ENCODE measurements at places on chromosomes 11 and 22. TPM values are rescaled to one million over a fixed set of nuclear protein-coding genes. Genes with fewer than 3 reads are reported as not detected.

The OR8D1 gene
- total RNA-seq, result not detected

- no peak for DNase-seq
Observed at GRCh38 chr11:75430714-75431532, 2.1 kb downstream of the KLHL35 start.

- peak; percentile 95 for DNase-seq
Observed at GRCh38 chr11:74492974-74493790, at the start of gene LIPT2. Gene LIPT2, minus strand, starts transcription at chr11:74493724. Its CDS starts 21 bp downstream, at chr11:74493703.

DNA sequence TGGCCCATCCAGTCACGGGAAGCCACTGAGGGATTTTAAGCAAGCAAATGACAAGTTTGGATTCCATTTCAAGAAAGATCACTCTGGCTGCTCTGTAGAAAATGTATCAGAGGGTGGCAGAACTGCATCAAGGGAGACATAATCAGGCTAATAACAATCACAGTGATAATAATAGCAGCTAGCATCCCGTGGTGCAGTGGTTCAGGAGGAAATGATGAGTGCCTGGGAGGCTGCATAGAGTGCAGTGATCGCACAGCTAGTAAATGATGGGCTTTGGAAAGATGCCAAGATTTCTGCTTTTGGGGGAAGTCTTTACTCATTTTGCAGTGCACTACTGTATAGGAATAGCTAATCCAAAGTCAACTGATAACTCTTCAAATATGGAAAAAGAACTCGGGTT, 35.8 kb downstream of the TNRC6B start:
- no peak for DNase-seq

DNA sequence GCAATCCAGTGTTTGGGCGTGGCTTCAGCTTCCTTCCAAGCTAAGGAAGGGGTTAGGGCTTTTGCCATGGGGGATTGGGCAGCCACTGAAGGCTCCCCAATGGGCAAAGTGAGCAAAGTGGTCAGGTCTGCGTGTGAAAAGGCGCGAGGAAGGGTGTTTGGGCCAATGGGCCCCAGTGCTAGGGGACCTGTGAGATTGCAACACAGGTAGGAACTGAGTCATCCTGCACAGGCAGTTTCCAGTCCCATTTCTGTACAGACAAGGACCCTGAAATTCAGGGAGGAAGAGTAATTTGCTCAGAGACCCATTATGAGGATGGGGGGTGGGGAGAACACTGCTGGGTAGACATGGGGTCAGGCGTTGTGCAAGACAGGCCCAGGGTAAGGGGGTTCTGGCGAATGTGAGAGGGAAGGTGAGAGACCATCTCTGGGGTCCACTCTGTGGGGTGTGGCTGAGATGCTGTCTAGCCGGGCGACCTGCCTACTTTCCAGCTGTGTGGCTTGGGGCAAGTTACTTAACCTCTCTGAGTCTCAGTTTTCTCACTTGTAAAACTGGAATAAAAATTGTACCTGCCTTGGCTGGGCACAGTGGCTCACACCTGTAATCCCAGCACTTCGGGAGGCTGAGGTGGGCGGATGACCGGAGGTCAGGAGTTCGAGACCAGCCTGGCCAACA, 7.3 kb downstream of the CCDC88B start:
- no peak for DNase-seq

Data from heart right ventricle (tissue), 16 donors.